HepG2 (cell line): ENCODE measurements at places on chromosomes 4 and X.

GRCh38 chr4:76881375-76881774 lies 16.6 kb downstream of the SOWAHB start:
- no peak for DNase-seq

- DNase-seq = no peak
Observed at GRCh38 chrX:20596856-20597255, 330.1 kb upstream of the RPS6KA3 start.

GRCh38 chrX:109859651-109860050 lies 126.6 kb upstream of the ACSL4 start:
- DNase-seq = no peak

DNA sequence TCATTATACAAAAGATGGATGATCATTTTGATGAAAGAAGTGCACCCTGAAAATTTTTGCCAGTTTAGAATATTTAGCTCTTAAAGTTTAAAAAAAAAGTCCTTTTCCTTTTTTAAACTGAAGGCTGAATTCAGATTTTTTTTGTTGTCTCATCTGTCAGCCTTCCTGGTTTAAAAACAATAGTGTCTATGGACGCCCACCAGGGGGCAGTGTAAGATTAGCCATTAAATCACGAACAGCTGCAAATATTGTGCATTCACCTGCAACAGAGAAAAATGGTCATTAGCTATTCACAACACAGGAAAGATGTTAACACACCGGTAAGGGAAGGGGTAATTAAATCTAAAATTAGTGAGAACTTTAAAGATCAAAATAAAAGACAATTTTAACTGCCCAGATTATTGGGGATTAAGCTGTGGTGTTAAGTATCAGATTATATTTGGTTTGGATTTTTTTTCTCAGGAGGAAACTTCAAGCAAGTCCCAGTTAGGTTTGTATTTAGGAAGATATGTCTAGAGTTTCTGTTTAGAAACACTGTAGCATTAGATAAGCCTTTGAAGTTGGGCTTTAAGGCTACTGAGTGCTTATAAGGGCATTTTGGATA lies 4.4 kb upstream of the CXorf38 start:
- peak; percentile 52 for DNase-seq

GRCh38 chrX:16788477-16788876 lies 2.2 kb downstream of the TXLNG start:
- DNase-seq = no peak

DNA sequence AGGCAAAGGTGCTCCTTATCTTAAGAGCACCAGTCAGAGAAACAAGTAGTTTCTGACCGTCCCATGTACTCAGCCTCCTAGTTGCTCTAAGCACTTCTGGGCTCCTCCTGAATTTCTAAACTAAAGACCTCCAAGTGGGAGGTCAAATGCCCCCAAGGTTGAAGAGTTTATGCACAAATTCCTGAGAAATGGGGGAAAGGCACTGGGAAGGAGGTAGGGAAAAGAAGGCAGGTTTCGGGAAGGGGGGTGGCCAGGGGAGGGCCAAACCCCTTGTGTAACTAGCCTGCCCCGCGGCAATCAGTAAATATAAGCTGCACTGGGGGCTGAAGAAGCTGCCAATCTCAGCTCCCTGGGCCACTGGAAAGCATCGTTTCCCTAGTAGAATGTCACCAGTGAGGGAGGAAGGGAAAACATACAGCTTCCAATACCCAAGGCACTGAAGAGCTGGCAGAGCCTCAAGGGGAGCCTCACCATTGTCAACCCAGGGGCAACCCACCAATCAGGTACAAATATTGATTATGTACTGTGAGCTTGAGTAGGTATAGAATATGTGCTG lies 3.4 kb downstream of the FOXO4 start:
- no peak for DNase-seq

GRCh38 chrX:109818976-109819375 lies 85.9 kb upstream of the ACSL4 start:
- DNase-seq = no peak

DNA sequence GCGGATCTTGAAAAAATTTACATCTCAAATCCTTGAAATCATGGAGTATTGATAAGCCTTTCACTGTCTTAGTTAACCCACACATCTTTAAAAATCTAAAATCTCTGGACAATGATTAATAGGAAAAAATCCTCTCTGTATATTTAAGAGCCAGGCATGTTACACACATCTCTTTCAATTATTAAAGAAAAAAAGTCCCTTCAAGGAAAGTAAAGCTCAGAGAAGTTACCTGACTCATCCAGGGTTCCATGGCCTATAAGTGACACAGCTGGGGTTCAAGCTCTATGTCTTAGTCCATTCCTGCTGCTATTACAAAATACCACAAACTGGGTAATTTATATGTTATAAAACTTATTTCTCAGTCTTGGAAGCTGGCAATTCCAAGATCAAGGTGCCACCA lies 14.2 kb upstream of the FGF16 start:
- DNase-seq = no peak

- no peak for DNase-seq
Observed at GRCh38 chrX:40310016-40310415, 212.3 kb upstream of the BCOR start.

GRCh38 chr4:141731481-141731880 lies 95.1 kb downstream of the IL15 start:
- no peak for DNase-seq

GRCh38 chrX:41542536-41542935 lies 95.4 kb downstream of the NYX start:
- DNase-seq = no peak

- DNase-seq = peak; percentile 91
Observed at GRCh38 chr4:68871809-68872642, 56.2 kb downstream of the UGT2B10 start.

- DNase-seq = no peak
Observed at GRCh38 chr4:153004081-153004850, 68.1 kb downstream of the FHDC1 start.

DNA sequence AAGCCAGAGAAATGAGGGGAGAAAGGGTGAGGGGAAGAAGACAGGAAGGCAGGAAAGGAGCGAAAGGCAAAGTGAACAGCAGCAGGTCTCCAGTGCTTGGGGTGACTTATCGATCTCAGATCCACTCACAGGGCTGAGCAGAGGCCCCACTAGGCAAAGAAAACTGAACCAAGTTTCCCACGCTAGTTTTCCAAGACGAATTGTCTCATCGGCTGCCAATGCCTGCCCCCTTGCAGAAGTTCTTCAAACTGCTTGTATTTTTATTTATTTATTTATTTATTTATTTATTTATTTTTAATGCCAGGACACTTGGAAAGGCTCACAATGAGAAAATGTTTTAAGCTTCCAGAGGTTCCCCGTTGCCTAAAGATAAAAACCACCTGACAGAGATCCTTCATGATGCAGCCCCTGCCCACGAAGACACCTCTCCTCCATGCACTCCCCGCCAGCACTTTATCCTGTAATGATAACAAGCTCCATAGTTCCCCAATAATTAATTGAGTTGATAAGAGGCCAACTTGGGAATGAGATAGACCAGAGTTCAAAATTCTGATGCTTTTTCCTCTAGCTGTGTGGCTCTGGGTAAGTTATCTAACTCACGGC lies 43.2 kb downstream of the QDPR start:
- peak; percentile 13 for DNase-seq
